ENCODE measurements at places on chromosomes 3 and 15.

DNA sequence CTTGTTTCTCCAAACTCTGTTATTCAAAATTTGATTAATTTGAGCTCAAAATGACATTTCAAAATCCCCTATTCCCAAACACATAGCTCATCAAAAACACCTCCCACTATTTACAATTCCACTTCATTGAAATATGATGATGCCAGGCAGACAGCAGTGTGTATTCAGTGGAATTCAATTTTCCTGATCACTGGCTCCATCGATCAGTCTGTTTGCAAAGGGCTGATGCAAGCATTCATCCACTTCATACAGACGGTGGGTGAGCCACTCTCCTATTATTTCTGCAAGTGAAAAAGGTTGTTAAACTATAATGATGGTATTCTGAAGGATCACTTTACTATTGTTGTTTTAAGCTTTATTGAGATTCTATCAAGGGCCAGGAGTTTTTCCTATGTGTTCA is 90.7 kb downstream of the RTP4 start:
- DNase-seq = no peak

GRCh38 chr3:101303089-101303731 is 17.2 kb downstream of the IMPG2 start:
- DNase-seq = no peak

DNA sequence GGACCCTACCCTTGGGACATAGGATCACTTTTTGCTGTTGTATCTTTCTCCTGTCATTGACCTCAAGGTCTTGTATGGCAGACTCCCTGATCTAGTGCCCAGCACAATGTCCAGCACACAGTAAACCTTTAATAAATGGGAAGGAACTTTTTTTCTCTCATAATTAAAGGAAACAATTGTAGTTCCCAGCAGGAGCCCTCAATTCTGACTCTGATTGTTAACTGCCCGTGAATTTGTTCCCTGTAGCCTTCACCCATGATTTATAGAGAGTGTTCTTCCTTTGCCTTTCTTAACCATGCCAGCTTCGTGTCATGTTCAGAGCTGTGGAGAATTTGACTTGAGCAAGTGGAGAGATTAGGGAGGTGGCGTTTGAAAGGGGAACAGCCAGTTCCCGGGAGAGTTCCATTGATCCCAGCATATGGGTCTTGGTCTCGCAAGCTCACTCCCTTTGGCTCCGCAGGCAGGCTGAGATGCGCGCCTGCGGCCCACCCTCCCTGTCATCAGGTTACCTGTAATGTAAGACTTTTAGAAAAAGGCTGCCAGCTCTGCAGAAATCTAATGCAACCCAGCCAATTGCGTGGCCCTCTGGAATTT is 182.6 kb downstream of the TP63 start:
- no peak for DNase-seq

- no peak for DNase-seq
Measured at GRCh38 chr15:62957130-62957529, 85.4 kb upstream of the TPM1 start.

Data from CD4-positive, alpha-beta T cell treated with Interleukin-4 for 1 hour (primary cell).